ENCODE measurements at places on chromosomes 3 and 15.

DNA sequence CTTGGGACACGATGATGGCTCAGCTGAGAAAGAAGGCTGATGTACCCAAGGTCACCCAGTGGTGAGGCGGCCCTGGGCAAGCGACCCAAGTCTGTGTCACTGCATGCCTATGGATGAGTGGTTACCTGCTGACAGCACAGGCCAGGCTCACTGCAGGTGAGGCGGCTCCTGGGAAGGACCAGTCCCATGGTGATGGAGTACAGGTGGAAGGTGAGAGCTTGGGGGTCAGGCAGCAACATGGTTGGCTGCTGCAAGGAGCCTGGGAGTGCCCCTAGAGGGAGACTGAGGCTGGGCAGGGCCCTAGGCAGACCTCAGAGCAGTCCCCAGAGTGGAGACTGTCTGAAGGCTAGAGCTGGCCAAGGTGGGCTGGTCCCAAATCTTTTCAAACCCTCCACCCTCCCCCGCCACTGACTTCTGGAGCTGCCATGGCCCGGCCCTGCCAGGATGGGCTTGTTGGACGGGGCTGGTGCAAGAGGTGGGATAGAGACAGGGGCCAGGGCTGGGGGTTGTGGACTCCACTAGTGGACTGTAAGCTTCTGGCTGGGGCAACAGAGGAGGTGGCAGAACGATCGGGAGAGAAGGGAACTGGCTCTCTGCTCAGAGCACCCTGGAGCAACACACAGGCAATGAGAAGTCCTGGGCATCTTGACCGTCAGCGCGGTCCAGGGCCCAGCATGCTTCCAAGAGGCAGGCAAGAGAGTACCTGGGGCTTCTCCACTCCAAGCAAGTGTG lies 72.5 kb upstream of the SLC6A11 start:
- no peak for DNase-seq

GRCh38 chr3:159875116-159875515 lies 113.5 kb upstream of the IL12A start:
- DNase-seq = no peak

DNA sequence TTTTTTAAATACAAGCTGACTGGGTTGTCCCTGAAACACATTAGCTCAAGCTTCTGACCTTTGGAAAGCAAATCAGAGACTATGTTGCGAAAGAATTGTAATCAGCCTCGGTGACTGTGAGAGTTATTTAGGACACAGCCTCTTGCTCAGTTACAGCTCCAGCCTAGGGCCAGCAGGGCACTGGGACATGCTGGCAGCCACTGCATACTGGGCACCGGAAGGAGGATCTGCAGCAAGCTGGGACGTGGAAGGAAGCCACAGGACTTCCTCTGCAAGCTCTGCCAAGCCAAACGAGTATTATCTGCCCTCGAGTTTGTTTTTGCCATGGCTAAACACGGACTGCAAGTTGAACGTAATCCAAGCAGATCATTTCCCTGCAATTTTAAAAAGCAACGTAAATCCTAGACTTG lies 24.4 kb upstream of the COPG1 start:
- DNase-seq = no peak

DNA sequence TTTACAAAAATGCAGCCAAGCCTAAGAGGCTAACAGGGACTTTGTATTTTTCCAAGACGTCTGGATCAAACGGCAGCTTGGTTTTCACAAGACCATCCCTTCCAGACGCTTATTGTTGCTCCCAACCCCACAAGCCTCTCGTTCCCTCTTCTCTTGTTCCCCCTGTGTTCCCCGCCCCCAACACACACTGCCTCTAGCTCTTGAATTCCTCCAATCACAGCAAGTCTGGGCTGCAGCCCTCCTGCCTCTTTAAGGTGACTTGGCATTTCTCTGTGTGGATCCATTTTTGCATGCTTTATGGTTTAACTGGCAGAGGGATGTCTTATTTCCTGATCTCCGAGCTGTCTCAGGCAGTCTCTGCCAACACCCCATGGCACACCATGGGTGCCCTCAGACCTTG lies 182.2 kb downstream of the ABHD5 start:
- DNase-seq = no peak

- DNase-seq = no peak
Measured at GRCh38 chr3:97269202-97269601, 454.8 kb downstream of the EPHA6 start.

- DNase-seq = peak; percentile 34
Measured at GRCh38 chr3:88142094-88142624, 7.6 kb upstream of the C3orf38 start.

- DNase-seq = no peak
Measured at GRCh38 chr3:163138258-163138657, 1641.7 kb downstream of the OTOL1 start.

- no peak for DNase-seq
Measured at GRCh38 chr3:61356685-61357084, 105.4 kb upstream of the FHIT start.

- DNase-seq = no peak
Measured at GRCh38 chr3:183823963-183824362, 1.4 kb downstream of the MAP6D1 start.

DNA sequence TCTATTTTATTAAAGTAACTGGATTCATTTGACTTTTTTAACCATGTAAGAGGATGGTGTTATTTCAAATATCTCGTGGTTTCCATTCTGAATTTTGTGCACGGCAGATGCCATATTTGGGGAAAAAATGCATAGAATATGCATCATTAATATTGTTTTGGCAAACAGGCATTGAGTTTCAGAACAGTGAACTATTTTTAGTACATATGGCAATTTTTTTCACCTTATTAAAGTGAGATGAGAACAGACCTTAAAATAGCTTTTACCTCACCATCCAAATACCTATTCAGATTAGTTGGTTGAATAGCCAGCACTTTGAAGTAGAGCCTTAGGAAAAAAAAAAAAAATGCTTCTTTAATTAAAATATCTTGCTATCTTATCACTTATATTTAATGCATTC lies 117.3 kb upstream of the FLNB start:
- no peak for DNase-seq

DNA sequence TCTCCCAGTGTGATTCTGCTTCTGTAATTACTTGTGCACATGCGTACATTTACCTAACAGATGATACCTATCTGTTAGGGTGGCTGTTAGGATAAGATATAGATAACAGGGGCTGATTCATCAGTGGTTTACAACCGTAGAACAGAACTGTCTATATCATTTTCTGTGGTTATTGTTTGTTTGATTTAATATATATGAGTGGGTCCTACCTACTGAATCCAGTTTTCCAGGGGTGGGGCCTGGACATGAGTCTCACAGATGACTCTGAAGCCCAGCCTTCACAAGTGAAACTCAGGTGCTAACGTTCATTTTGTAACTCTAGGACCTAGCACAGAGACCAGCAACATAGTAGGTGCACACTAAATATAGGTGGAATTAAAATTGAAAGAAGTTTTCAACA lies 10.4 kb upstream of the ACAP2 start:
- no peak for DNase-seq

DNA sequence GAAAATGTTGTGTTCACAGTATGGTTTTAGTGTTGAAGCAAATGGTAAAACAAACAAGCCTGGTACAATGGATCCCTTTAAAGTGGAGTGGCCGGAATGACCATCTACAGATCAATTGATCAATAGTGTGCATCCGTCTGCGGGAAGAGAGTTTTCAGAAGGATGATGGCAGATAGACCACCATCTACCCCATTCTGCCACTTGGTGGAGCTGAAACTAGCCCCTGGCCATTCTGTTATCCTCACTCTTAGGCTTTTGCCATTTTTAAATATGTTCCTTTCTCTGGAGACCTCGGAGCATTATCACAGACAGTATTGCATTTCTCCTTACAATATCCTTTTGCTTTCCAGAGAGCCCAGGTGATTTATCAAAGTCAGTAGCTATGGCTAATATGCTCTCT lies 258.9 kb upstream of the CFAP20DC start:
- DNase-seq = no peak

GRCh38 chr15:48675436-48675835 lies 29.9 kb upstream of the FBN1 start:
- peak; percentile 45 for DNase-seq

- DNase-seq = no peak
Measured at GRCh38 chr3:186983659-186984058, 53.3 kb downstream of the ST6GAL1 start.

- DNase-seq = no peak
Measured at GRCh38 chr3:72448375-72448823, 399.8 kb downstream of the SHQ1 start.

DNA sequence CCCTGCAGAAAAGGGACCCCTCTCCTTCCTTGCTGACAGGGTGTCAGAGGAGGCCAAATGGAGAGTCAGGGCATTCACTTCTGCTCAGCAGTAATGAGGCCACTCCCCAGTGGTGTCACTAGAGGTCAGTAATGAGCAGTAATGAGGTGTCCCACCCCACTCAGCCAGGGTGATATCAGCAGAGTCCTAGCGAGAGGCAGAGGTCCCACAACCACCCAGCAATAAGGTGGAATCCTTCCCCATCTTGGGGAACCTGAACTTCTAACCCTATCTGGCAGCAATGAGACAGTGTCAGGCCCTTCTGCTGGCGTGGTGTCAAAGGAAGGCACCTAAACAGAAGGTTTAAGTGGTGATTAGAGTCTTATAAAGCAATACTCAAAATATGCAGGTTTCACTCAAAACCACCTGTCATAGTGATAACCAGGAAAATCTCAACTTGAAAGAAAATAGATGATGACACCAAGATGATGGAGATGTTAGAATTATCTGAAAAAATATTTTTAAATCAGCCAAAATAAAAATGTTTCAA lies 12.9 kb downstream of the OCA2 start:
- no peak for DNase-seq

DNA sequence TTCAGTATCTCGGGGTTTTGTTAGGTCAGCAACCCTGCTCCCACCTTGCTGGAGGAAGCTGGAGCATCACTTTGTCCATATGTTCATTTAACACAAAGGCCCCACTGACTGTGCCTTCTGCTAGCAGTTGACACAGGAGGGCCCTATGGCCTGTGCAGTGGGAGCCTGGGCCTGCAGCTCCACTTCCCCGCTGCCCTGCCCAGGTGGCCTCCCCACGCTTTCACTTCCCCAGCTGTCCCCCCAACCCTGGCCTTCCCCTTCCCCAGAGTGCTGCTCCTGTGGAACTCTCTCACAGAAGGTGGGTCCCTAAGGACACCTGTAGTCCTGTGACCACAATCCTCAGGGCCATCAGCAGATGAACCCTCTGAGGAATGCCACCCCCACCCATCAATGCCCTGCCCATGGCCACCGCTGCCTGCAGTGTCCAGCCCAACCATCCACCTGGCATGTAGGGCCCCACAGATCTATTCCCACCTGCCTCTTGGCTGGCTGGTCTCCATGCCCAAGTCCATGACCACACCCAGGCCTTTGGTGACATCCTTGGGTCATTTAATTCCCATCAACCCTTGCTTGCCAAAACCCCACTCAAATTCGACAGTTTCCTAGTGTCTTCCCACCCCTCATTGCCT lies 13.5 kb downstream of the TBC1D21 start:
- DNase-seq = no peak

DNA sequence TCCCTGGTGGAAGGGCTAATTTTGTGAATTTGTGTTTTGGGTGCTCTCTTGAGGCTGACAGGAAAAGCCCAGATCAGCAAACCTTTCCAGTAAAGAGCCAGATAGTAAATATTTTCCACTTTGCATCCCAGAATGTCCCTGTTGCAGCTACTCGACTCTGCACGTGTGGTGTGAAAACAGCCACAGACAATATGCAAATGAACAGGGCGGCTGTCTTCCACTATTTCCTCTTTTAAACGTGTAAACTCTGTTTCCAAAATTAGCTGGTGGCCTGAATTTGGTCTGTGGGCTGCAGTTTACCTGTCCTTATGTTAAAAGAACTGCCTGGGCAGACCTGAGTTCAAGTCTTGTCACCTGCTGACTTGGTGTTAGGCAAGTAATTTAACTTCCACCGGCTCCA lies 202.7 kb downstream of the EDEM1 start:
- no peak for DNase-seq

- no peak for DNase-seq
Measured at GRCh38 chr3:194045919-194046318, 90.0 kb upstream of the HES1 start.

DNA sequence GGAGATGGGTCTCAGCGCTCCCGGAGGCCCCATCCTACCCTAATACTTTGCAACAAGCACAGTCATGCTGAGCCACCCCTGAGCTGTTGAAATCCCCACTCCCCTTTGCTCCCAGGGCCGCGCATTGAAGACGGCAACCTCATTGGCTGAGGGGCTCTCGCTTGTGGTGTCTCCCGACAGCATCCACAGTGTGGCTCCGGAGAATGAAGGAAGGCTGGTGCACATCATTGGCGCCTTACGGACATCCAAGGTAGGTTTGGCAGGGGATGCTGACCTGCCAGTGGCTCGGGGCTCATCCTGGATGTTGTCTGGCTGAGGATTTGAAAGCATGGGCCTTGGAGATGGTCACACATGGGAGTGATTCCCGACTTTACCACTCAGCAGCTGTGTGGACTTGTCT lies 5.9 kb downstream of the TMEM43 start:
- DNase-seq = no peak
